HT1080 (cell line): ENCODE measurements at places on chromosomes 5 and 9.
A peak's percentile ranks its signal among the peaks of the same experiment; 100 is the strongest.

DNA sequence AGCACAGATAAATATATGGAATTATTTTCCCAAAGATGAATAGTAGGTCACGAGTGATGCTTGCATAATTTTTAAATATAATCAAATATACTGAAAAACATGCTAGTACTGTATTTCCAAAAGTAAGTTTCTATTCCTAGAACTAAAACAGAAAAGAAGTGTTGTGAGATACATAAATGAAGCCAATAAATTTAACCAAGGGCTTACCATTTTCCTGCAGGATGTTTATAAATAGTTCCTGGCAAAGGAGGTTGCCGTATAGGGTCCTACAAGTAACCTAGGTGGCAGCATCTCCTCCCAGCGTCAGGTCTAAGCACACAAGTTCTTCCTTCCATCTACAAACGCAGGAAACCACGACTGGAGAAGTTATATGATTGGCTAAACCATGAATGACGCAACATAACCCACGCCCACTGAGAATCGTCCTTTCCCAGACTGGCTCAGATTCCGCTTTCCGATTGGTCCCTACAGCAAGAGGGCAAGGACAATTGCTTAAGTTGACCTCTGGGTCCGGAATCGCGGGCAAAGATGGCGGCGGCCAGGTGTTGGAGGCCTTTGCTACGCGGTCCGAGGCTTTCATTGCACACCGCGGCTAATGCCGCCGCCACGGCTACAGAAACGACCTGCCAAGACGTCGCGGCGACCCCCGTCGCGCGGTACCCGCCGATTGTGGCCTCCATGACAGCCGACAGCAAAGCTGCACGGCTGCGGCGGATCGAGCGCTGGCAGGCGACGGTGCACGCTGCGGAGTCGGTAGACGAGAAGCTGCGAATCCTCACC, at the start of gene MRPS30:
TSS of gene MRPS30 (plus strand) at position 513 of the 780 bp plus-strand sequence. CDS start at position 529, 16 bp downstream.
- peak; percentile 99 for DNase-seq

- no peak for DNase-seq
These were observed 118.7 kb upstream of the PUM3 start for GRCh38 chr9:2962471-2963172.

DNA sequence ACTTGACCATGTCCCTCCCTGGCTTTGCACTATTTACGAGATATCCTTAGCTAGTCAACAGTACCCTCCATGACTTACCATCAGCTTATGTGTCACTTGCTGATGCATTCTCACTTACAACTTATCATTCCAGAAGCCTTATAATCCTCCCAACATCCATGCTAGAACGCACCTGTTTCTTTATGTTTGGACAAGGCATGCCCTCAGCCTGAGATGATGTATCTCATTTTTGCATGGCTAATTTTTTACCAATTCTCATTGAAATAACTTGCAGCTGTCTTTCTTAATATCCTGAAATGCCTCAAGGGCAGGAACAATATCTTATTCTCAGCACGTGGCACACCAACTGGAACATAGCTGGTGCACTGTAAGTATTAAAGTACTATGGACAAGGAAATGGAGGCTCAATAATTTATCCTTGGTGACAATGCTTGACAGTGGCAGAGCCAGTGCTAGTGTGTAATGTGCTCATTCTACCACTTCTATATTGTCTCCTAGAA, 281.6 kb downstream of the SLF1 start:
- no peak for DNase-seq

DNA sequence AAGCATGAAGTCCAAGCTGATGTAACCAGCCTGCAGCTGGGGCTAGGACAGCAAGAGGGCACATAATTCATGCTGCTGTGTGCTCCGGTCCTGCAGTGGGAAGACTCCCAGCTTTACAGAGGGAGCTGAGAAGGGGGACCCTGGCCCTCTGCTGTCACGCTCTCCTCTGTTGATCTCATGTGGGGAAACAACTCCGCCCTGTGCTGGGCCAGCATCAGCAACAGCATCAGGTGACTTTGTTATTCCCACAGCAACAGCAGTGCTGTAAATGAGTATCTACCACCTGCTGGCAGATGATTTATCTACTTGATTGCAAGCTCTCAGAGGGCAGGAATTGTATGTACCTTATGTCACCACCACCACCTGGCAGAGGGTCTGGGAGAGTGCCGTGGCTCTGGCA, 176.2 kb downstream of the COL23A1 start:
- no peak for DNase-seq

DNA sequence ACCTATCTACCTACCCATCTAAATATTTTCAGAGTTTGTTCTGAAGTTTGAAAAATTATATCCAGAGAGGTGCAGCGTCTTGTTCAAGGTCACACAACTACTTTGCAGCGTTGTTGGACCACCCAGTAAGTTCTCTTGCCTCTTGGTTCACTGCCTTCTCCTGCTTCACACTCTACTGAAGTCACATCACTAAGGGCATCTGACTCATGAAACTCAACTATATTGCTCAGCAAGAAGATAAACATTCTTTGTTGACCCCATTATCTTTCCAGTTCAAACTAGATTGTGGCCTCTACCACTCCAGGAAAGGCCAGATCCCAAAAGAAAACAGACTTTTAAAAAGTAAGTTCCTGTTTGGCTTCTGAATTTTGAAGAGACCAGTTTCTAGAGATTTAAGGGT, 326.9 kb downstream of the SLIT3 start:
- no peak for DNase-seq

DNA sequence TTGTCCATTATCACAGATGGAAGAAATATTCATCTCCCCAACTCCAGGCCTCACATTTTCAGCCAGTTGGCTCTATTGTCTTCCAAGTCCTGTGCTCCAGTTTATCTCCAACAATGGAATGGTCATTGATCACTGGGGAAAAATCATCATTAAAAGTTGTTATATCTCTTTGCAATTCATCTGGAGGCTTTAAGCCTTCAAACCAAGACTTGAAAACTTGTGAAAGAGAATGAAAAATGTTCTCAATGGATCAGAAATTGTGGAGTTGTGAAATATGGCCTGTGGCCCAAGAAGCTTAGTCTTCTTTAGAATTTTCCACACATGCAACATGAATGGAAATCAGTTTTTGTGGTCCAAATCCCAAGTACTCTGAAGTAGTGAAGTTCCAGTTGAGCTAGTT, 569.6 kb downstream of the EBF1 start:
- DNase-seq: no peak

DNA sequence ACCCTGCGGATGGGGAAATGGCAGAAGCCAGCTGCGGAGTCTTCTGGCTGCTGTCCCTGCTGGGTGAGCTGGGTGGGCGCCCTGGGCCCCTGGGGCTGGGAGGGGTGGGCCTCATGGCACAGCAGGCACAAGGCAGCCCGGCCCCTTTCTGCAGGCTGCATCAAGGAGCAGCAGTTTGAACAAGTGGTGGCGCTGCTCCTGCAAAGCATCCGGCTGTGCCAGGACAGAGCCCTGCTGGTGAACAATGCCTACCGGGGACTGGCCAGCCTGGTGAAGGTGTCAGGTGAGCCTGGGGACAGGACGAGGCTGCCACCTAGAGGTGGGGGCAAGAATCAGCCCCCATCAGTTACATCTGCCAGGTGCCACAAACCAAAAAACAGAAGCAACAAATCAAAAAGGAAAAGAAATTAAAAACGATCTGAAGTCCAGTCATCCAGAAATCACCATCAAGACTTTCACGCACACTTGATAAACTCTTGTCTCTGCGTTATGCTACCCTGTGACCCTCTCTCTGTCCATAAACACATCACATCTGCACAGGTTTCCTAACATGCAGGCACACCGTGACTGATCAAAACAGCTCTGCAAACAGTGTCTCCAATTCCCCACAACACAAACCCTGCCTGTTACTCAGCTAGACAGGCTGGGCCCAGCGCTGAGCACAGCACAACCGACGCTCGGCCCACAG, 13.9 kb downstream of the REXO4 start:
- DNase-seq: peak; percentile 30

DNA sequence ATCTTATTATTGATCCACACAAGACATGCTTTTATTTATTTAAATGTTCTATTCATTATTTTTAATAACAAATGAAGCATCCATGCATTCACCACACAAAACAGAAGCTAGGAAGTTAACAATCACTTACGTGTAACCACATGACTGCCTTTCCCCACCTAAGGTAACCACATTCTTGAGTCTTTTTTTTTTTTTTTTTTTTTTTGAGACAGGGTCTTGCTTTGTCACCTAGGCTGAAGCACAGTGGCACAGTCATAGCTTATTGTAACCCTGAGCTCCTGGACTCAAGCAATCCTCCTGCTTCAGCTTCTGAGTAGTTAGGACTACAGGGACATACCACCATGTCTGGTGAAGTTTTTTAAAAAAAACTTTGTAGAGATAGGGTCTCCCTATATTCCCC, 133.0 kb downstream of the DOCK2 start:
- DNase-seq: no peak

GRCh38 chr5:115461093-115461492, 83.5 kb downstream of the FEM1C start:
- peak; percentile 14 for DNase-seq

DNA sequence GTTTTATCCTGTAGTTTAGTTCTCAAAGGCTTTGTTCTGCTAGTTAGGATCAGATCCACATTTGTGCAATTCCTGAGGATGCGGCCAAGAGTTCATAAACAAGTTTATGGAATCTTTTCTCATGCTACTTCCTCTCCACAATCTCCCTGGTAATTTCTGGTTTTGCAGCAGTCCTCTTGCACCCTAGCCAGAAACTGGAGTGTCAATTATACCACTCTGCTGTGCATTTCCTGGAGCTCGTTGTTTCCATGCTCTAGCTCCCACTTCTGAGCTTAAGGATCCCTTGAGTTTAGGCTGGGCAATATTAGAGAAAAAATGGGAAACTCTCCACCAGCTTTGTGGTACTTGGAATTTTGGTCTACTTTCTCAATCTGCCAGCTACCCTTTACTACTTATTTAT, 474.7 kb downstream of the DIRAS2 start:
- no peak for DNase-seq

DNA sequence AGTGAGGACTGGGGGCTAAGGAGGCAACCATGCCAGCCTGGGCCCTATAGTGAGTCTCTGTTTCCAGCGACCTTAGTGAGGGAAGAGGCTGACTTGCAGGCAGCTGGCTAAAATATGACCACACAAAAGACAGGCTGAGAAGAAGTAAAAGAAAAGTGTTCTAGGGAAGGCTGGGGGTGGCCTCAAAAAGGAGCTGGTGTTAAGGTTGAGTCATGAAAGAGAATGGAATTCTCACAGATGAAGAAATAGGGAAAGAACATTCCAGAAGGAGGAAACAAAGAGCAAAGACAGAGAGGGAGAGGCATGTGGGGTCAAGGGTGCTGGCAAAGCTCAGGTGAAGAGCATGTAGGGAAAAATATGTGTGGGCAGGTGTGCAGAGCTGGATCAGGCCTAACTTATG, 302.7 kb upstream of the RFX3 start:
- peak; percentile 41 for DNase-seq

DNA sequence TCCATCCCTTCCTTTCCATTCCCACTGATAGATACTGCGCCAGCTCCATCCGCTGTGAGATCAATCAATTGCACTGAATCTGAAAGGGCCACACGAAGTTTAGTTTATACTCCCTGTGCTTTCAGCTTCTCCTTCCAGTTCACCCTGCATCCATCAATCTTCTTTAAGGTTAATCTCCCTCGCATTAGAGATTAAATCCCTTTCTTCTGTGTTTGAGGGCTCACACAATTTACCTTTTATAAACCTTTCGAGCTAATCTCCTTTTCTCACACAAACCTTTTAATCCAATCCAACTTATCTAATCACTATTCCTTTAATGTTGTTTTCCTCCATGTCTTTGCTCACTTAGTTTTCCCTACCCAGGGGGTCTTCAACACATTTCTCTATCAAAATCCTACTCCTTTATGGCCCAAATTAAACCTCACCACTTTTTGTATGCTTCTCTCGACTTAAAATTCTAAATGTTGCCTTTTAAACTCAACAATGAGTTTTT, 64.6 kb upstream of the HAPLN1 start:
- DNase-seq: no peak

DNA sequence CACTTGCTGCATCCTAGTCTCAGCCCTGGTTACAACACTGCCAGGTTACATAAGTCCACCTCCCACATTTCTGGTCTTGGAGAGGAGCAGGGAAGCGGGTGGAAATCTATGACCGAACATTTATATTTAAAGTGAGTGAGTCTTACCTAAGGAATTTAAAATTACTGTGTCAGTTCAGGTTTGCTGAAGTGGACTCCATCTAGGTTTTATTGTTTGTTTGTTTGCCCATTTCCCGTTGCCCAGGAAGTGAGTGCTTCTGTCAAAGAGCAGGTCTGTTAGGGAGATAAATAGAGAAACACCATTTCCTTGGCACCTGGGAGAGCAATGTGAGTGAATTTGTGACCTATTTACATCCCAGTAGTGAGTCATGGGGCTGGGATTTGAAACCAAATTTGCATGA, 179.5 kb downstream of the KIF4B start:
- peak; percentile 53 for DNase-seq

DNA sequence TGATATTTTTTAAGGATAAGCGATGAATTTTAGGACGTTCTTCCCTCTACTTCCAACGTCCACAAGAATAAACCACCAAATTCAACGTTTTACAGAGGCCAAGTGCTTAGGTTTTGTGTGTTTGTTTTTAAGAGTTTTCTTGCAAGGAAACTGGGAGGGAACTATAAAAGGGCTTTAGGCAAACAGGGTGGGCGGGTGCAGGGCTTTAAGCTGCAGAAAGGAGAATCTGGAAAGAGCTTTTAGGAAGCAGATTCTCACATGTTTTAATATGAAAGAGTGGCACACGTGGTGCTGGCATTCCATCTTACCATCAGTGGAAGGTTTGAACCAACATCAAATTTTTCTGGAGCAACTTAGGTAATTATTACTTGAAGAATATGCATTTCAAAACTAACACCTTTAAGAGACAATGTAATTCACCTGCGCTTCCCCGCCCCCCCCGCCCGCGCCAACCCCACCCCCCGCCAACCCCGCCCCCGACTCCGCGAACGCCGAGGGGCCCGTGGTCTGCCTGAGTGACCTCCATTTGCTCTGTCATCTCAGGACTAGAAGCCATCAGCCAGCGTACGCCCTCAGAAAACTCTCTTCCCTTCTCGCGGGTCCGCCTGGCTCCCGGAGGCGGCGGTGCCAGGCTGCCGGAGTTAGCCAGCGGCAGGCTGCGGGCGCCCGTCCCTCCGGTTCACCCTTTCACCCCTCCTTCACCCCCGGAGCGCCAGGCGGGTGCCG, 911 bp upstream of the PIK3R1 start:
- DNase-seq: no peak

DNA sequence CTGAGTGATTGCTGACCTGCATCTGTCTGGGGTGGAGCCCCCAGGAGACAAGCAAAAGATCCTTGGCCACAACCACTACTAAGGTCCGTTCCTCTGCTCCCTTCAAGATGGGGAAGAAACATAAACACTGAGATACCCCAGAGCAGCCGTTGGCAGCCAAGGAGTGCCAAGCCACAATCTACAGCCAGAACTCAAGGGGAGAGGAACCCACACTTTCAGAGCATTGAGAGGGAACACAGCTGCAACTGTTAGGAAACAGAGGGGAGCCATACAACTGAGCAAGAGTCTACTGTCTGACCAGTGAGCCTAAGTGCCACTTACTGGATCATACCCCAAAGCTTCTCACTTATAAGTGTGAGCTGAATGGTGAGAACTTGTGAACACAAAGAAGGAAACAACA, 44.6 kb upstream of the ADRB2 start:
- DNase-seq: no peak

DNA sequence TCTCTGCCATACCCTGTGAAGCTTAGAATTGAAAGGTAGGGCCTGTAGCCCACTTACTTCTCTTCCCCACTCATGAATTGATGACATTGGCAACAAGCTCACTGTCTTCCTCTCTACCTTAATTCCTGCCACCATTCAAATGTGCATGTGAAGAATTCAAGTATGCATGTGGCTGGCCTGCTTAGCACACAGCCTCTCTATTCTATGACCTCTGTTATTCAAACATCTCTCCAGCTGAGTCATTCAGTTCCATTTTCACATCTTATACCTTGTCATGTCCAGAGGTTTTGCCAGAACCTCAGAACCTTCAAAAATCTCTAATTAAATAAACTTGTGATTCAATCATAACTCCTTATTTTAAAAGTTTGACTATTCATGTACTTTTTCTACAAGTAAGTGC, 114.7 kb upstream of the MAN2A1 start:
- DNase-seq: no peak
